ENCODE measurements at places on chromosomes 6 and 20.

DNA sequence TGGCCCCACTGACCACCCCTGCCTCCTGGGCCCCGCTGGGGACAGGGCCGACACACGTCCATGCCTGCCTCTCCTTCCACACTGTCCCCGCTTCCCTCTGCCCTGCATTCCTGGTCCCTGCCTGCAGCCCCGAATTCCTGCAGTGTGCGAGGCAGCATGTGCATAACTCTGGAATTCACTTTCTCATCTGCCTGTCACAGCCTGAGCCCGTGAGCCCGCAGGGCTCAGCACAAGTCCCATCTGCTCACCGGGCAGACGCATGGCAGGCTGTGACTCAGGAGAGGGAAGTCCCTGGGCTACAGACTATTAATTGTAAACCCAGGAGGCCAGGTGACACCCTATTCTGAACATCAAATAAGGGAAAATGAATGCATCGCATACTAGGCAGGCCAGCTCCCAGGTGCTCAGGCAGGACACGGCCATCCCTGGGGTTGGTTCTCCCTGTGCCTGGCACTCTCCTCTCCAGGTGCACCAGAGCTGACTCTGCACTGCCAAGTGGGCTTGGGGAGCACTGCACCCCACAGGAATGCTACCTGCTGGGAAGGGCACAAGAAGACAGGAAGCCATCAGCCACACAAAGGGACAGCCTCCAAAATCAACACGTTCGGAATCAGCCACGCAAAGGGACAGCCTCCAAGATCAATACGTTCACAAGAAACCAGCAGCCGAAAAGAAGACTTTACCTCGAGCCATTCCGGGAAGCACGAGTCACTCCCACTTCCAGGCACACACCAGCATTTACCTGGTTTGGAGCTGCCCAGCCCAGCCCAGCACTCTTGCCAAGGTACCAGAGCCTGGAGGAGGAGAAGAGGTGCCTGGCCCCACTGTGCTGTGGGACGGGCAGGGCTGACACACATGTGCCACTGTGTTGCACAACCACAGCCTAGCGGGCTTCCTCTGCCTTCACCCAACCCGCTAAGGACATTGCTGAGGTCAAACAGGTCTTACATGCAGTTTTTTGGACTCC lies 65.9 kb downstream of the DLL1 start:
- no peaks in the 10 kb centered on the region for H3K36me3 ChIP-seq
- no peak overlapping the region for H3K4me3 ChIP-seq
- DNase-seq = no peak
- H3K27me3 ChIP-seq = no peaks in the 10 kb centered on the region

DNA sequence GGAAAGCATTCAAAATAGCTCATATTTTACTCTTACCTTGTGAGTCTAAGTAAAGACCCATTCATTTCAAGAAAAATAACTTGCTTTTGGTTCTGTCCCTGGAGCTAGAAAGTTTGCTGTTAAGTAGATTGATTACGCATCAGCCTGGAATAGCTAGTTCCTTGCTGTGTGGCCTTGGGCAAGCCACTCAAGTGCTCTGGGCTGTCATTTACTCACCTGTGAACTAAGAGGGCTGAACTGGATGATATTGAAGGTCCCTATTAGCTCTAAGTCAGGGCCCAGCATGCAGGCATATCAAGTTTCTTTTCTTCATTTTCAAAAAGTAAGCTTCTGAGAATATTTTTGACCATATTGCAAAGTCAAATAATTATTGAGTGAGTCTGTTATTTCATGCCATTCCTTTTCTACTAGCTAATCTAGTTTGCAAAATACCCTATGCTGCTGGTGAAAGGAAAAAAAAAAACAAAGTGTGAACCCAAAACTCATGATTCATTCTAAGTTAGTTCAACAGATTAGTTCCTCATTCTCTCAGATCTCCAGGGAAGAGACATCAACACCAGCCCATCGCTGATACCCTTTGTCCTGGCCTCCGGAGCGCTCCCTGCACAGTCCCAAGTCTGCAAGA lies 106.5 kb upstream of the GMDS start:
- no peak overlapping the region for H3K4me3 ChIP-seq
- no peaks in the 10 kb centered on the region for H3K36me3 ChIP-seq
- no peaks in the 10 kb centered on the region for H3K4me1 ChIP-seq
- no peaks in the 10 kb centered on the region for H3K27me3 ChIP-seq

- H3K36me3 ChIP-seq = peaks cover 2% of the 10 kb centered on the region
- H3K4me1 ChIP-seq = peaks cover 4% of the 10 kb centered on the region
- DNase-seq = no peak
- no peak overlapping the region for H3K27ac ChIP-seq
- no peak overlapping the region for H3K4me3 ChIP-seq
Observed at GRCh38 chr20:44176833-44177534, 10.0 kb downstream of the JPH2 start.

DNA sequence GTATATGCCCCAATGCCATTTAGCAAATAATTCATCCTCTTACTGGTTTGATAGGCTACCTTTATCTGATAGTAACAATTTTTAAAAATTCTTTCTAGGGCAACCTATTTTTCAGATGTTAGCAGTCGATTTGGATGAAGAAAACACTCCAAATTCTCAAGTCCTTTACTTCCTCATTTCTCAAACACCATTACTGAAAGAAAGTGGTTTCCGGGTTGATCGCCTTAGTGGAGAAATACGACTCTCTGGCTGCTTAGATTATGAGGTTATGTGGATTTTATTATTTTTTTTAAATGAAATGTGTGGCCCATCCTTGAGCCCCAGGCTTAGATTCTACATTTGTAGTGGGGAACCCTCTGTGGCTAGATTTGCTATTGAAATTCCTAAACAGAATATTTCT lies 26.3 kb downstream of the CDH26 start:
- no peak for DNase-seq
- H3K27ac ChIP-seq = no peak overlapping the region
- no peaks in the 10 kb centered on the region for H3K4me1 ChIP-seq
- H3K4me3 ChIP-seq = no peak overlapping the region

DNA sequence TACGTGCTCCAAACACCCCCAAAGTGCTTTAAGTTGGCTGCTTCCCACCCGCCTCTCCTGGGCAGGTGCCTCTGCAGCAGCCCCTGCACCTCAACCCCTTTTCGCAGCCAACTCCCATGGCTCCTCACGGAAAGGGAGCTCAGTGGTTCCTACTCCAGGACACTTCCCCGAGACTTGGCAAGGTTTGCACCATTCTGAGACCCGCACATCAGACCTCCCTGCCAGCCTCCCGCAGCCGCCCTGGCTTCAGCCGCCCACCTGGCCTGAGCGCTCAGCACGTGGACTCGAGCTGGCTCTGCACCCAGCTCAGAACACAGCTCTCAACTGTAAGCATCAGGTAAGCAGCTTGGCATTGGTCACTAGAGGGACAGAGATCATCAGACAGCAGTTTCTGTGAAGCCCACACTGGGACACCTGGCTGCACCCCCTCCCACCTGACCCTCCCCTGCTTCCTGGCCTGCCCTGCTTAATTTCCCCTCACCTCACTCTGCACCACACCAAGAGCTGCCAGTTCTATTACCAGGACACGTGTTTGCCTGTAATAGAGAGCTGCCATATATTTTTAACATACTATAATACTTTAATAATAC lies 28.5 kb downstream of the GMDS start:
- H3K27ac ChIP-seq = no peak overlapping the region
- H3K4me3 ChIP-seq = no peak overlapping the region
- no peak for DNase-seq
- H3K4me1 ChIP-seq = peaks cover 12% of the 10 kb centered on the region

- no peaks in the 10 kb centered on the region for H3K4me1 ChIP-seq
- no peaks in the 10 kb centered on the region for H3K27me3 ChIP-seq
- H3K4me3 ChIP-seq = no peak overlapping the region
- DNase-seq = no peak
Observed at GRCh38 chr6:127690092-127690491, 113.1 kb downstream of the C6orf58 start.

DNA sequence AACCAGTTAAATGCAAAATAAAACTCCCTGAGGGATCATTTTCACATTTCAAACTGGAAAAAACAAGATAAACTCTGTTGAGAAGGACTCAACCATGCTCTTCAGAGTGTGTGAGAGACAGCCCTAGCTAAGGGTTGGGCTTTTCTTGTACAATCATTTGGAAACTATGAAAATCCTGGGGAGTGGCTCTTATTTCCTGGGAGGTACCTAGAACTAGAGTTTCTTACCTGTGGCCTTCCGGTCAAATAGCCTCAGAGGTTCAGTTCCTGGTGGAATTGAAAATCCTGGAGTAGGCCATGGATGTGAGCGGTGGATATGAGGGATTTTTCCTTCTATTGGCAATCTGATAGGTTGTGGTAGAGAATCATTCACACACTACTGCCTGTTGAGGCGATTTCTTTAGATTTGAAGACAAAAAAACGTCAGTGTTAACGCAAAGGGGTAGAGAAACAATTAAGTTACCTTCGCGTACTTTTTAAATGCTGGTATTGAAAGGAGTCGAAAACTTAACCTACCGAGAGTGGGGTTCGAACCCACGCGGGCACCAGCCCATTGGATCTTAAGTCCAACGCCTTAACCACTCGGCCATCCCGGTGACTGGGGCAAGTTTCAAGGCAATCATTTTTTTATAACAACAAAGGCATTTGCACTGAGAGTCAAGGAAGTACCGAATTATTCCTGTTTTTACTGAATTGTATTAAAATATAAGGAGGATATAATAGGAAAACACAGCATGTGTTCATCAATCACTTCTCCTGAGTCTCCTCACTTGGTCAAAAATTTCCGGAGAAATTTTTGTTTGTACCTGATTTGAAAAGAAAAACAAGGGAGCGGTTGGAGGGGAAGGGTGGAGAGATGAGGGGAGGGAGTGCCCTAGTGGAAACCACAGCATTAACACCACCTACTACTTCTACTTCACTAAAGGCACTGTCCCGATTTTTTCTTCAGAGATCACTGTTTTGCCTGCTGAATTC lies 191.3 kb downstream of the OR2B2 start:
- H3K4me1 ChIP-seq = peaks cover 4% of the 10 kb centered on the region
- H3K36me3 ChIP-seq = no peaks in the 10 kb centered on the region
- no peak for DNase-seq
- H3K4me3 ChIP-seq = peak overlapping the region; percentile 60
- peak overlapping the region; percentile 32 for H3K27ac ChIP-seq

DNA sequence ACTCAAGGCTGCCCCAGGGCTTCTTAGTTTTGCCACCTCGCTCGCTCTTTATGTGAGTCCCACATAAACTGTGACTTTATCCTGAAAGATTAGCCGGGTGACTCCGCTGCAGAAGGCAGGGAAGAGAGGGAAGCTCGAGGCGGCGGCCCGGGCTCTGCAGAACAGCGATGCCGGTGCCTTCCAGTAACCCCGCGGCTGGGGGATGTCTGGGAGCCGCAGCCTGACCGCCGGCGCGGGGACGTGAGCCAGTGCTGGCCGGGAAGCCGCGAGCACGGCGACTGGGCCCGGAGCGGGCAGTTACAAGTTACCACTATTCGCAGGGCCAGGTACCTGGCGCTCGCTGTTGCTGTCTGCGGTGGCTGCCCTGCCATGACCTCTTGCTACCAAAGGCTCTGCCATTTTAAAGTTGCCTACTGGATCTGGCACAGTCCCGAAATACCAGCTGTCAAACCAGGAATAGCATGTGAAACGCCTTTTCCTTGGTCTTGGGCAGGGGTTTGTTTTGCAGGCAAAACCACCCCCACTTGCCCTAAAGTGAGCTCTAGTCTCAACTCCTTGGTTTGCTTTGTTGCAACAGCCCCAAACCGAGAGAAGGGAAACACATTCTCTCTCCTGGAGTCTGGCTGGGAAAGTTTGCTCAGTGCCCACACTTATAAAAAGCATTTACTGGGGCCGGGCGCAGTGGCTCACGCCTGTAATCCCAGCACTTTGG lies 124.0 kb upstream of the SLC2A12 start:
- no peak for DNase-seq
- H3K27me3 ChIP-seq = no peaks in the 10 kb centered on the region
- H3K27ac ChIP-seq = peak overlapping the region; percentile 95
- H3K4me1 ChIP-seq = peaks cover 38% of the 10 kb centered on the region
- peak overlapping the region; percentile 93 for H3K4me3 ChIP-seq

GRCh38 chr20:3783068-3783489 lies 1.8 kb upstream of the SPEF1 start:
- DNase-seq = no peak
- no peaks in the 10 kb centered on the region for H3K36me3 ChIP-seq
- no peaks in the 10 kb centered on the region for H3K27me3 ChIP-seq

- no peaks in the 10 kb centered on the region for H3K36me3 ChIP-seq
- DNase-seq = no peak
- no peaks in the 10 kb centered on the region for H3K4me1 ChIP-seq
Observed at GRCh38 chr6:121143476-121143875, 190.8 kb downstream of the TBC1D32 start.

- peaks cover 37% of the 10 kb centered on the region for H3K27me3 ChIP-seq
- H3K27ac ChIP-seq = no peak overlapping the region
- H3K4me3 ChIP-seq = no peak overlapping the region
- H3K4me1 ChIP-seq = peaks cover 2% of the 10 kb centered on the region
- DNase-seq = peak; percentile 46
- H3K36me3 ChIP-seq = no peaks in the 10 kb centered on the region
Observed at GRCh38 chr6:116561377-116562018, 7.9 kb downstream of the CALHM4 start.

DNA sequence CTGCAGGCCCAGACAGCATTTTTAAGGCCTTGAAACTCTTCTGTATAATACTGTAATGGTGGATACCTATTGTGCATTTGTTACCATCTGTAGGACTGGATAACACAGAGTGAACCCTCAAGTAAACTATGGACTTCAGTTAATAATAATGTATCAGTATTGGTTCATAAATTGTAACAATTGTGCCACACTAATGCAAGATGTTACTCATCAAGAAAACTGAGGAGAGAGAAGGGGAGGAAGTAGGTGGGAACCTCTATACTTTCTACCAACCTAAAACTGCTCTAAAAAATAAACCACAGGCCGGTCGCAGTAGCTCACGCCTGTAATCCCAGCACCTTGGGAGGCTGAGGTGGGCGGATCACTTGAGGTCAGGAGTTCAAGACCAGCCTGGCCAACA lies 10.8 kb downstream of the MAPK13 start:
- peaks cover 8% of the 10 kb centered on the region for H3K36me3 ChIP-seq
- no peak for DNase-seq
- H3K27ac ChIP-seq = no peak overlapping the region
- H3K27me3 ChIP-seq = no peaks in the 10 kb centered on the region

GRCh38 chr6:73389854-73390253 lies 4.8 kb upstream of the DDX43 start:
- H3K27me3 ChIP-seq = no peaks in the 10 kb centered on the region
- peaks cover 15% of the 10 kb centered on the region for H3K4me1 ChIP-seq
- H3K27ac ChIP-seq = peak overlapping the region; percentile 83
- no peak for DNase-seq
- H3K36me3 ChIP-seq = no peaks in the 10 kb centered on the region

GRCh38 chr20:8221887-8222419 lies 89.9 kb downstream of the PLCB1 start:
- no peak for DNase-seq
- no peak overlapping the region for H3K27ac ChIP-seq
- H3K4me1 ChIP-seq = peaks cover 11% of the 10 kb centered on the region
- no peak overlapping the region for H3K4me3 ChIP-seq

GRCh38 chr6:21886542-21887151 lies 293.1 kb downstream of the SOX4 start:
- no peak overlapping the region for H3K4me3 ChIP-seq
- no peaks in the 10 kb centered on the region for H3K36me3 ChIP-seq
- H3K4me1 ChIP-seq = no peaks in the 10 kb centered on the region
- H3K27ac ChIP-seq = no peak overlapping the region

All from T-helper 17 cell (primary cell).